Stimulated activated CD4-positive, alpha-beta T cell treated with anti-CD3 and anti-CD28 coated beads, Interleukin-1b, Interleukin-23, amount 100 ng/mL, for 1 hour (primary cell): ENCODE measurements at places on chromosomes 13 and 19.

GRCh38 chr19:16595097-16595496 lies 22.9 kb upstream of the SLC35E1 start:
- no peak for DNase-seq

GRCh38 chr13:86541461-86541860 lies 742.2 kb upstream of the SLITRK6 start:
- no peak for DNase-seq

DNA sequence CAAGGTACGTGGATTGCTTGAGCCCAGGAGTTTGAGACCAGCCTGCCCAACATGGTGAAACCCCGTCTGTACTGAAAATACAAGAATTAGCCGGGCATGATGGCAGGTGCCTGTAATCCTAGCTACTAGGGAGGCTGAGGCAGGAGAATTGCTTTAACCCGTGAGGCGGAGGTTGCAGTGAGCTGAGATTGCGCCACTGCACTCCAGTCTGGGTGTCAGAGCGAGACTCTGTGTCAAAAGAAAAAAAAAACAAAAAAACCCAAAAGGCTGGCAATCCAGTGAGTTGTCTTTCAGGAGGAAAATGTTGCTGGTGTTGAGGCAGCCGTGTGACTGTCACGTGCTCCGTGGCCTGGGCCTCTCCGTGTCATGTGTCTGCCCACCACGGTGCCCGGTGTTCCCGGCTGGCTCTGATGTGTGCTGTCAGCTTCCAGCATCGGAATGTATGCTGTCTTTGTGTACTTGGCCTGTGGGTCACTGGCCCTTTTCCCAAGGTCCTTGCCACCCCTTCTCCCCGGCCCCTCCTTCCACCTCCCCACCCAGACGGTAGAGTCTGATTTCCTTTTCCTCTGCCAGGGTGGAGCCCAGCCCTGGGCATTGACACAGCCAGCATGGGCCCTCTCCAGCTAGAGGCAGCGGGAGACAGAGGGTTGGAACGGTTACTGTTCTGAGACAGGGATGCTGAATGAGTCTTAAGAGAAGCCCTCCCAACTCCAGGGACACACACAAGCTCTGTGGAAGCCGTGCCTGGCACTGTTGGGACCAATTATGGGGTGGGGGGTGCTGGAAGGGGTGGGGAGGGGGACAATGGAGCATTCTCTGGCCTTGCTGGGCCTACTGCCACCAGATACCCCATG lies 7.2 kb upstream of the TUBB4A start:
- no peak for DNase-seq

DNA sequence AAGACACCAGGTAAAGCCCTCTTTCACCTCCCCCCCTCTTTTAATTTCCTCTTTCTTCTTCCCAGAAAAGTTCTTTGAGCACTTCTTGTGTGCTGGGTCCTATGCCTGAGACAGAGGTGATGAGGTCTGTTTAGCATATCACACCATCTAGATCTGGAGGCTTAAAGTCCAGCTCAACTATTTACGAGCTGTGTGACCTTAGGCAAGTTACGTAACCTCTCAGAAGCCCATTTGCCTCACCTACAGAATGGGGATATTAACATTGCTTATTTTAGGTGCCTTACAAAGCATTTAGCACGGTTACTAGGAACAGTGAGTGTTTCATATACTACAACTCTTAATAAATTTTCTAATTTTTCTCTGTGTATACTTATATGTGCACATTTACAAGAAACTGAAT lies 47.7 kb downstream of the ADGRE1 start:
- DNase-seq, result no peak

GRCh38 chr19:45981350-45981749 lies 7.7 kb upstream of the NOVA2 start:
- no peak for DNase-seq

DNA sequence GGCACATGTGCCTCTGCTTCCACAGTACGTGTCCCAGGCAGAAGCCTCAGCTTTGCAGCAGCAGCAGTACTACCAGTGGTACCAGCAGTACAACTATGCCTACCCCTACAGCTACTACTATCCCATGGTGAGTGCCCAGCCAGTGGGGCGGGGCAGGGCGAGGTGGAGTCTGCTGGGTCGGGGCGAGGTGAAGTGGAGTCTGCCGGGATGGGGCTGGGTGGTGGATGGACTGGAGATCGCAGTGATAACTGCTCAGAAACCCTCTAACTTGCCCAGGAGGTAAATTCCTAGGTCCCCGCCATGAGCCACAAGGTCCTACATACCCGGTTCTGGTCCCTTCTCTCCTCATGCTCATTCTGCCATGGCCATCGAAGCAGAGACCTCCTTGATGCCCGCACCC lies 3.6 kb downstream of the LENG8 start:
- DNase-seq, result no peak
